NCI-H1092 (cell line): ENCODE measurements at places on chromosomes 1 and 21.

GRCh38 chr1:27724961-27725373 is 794 bp upstream of the FAM76A start:
- peak; percentile 65 for DNase-seq

DNA sequence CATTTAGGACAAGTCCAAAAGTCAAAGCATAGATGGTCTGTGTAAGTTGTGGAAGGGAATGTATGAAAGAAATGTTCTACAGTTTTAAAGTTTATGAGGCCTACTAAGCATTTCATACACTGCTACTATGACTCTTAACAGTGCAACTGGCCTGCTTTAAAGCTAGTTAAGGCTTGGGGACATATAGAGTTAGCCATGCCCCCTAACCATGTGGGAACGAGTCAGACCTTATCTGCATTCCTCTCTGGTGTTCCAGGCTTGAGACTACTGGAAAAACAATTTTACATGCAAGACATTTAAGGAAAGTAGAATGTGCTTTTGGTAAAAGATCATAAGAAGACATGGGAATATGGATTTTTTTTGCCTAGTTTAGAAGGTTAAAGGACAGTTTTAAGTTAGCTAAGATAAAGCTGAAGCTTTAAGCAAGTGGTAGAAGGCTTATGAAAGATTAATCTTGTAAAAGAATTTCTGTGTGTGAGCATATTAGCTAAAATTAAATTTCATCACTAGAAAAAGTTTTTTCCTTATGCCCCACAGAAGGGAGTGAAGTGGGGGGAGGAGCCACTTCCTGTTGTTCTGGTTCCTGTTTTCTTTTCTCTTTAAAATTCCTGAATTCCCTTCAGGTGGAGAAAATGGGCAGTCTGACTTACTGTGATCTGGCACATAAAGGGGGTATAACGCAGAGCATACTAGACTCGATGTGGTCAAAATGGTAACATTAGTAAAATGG is 8.9 kb upstream of the CD48 start:
- no peak for DNase-seq

DNA sequence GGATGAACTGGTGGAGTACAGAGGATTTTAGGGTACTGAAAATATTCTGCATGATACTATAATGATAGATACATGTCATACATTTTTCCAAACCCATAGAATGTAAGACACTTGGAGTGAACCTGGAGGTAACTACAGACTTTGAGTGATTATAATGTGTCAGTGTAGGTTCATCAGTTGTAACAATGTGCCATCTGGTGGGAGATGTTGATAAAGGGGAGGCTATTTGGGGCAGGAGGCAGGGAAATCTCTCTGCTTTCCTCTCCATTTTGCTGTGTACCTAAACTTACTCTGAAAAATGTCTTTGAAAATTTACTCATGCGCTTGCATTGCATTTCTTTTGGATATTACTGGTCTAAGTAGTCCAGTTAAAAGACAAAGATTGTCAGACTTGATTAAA is 35.2 kb downstream of the PTBP2 start:
- no peak for DNase-seq

DNA sequence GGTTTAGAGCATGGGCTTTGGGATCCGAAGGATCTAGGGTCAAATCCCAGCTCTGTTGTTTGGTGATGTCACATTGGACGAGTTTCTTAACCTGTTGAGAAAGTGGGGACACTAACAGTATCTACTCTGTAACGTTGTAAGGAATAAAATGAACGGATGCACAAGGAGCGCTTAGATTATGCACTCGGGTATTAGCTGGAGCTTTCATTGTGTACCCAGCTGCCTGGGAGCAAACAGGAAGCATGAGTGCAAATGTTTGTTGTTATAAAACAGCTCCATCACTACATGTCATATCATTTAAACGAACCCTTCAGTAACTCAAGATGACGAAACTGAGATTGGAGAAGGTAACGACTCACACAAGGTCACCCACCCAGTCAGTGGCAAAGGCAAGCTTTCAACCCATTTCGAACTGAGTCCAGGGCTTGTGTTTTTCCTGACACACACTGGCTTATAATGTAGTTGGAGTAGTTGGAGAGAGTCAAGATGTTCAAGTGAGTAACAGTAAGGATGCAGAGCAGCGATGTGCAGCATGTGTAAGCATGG is 16.2 kb upstream of the SLC6A17 start:
- peak; percentile 33 for DNase-seq

GRCh38 chr1:89966656-89967055 is 28.3 kb upstream of the ZNF326 start:
- DNase-seq: no peak

- no peak for DNase-seq
Measured at GRCh38 chr1:114003431-114003830, 24.2 kb downstream of the OLFML3 start.

- DNase-seq: no peak
Measured at GRCh38 chr1:59952065-59952464, 25.5 kb upstream of the CYP2J2 start.

DNA sequence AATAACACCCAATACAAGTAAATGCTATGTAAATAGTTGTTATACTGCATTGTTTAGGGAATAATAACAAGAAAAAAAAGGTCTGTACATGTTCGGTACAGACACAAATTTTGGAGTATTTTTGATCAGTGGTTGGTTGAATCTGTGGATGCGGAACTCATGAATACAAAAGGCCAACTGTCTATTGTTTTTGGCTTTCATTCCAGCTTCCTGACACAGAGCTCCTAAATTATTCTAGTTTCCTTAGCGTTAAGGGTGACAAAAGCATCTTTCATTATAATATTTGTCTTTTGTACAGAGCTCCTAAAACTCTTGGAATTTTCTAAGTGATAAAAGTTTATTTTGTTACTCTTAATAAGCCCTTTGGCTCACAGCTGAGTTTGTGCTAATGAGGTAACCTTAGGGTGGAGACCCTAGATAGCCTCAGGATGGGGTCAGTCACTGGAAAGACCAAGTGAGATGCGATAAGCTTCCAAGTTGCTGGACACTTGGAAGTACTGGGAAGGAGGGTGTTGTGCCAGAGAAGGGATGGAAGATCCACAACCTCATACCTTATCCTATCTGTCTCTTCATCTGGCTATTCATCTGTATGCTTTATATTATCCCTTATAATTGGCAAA is 57.4 kb upstream of the PRRC2C start:
- no peak for DNase-seq

DNA sequence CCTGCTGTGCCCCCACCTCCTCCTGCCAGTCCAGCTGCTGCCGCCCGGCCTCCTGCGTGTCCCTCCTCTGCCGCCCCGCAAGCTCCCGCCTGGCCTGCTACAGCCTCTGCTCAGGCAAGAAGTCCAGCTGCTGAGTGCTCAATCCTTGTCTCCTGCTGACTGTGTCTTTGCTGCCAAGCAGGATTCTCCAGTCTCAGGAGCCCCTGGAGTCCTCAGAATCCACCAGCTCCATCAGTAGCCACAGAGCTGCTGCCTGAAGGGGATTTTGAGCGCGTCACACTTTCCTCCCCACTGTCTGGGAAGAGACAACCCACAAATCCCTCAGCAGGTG is 973 bp downstream of the KRTAP10-11 start:
- DNase-seq: peak; percentile 12

DNA sequence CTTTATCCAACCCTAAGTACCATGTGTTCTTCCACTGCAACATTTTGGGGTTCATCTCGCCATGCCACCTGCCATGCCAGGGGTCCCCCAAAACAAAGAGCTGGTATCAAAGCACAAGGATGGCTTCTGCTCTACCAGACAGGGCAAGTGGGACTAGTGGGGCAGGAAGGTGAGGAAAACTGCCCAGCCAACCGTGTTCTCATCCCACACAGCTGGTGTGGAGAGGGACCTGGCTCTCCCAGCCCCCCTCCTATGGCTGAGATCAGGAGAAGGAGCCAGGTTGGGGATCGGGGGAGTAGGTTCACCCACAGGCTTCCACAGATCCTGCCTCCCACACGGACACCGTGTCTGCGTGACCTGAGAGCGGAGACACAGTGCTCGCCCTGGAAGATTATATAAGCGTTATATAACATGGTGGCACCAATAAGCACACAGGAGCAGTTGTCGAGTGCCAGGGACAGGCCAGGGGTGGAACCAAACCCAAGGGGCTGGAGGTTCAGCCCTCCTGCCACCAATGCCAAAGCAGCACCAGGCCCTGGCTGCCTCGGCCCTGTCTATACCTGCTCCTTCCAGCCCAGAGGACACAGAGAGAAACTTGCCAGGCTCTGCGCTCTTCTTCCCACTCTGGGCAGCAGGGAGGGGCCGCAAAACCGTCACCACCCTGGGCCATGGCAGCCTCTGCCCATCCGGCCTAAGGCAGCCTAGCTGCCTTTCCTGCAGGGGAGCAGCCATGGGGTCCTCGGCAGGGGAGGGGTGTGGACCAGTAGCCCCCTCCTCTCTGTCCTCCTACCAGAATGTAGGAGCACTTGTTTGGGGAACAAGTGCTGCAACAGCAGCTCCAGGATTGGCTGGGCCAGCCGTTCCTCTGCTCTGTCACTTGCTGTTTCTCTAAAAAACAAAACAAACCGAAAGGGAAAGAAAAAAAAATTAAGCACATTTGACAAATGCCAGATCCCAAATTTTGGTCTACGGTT is 43.5 kb downstream of the CD34 start:
- DNase-seq: no peak

DNA sequence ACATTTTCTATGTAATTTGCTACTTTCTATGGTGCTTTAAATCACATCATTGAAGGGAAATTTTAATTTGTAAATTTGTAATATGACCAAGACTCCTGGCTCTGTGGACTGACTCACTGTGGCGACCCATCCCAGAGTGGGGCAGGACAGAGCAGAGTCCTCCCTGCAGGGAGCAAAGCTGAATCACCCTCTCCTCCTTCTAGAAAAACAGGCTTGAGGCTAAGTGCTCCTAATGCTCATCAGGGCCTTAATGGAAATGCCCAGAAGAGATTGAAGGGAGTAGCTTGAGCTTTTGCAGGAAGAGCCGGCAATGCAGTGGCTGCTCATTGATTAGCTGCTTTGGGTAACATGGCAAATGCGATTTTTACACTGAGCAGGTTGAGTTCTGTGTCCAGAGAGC is 16.8 kb downstream of the S100A10 start:
- no peak for DNase-seq
